Activated CD8-positive, alpha-beta memory T cell treated with anti-CD3 and anti-CD28 coated beads, Interleukin-2, amount 10 ng/mL, durations not matched to agents 7 days and 5 days (primary cell): ENCODE measurements at places on chromosomes 12 and 14. TPM values are rescaled to one million over a fixed set of nuclear protein-coding genes. Genes with fewer than 3 reads are reported as not detected.

Gene GALNT8
- total RNA-seq, result 1.1 TPM

Gene PARP2
- total RNA-seq, result 38.4 TPM

Gene STAC3
- total RNA-seq, result 5.4 TPM

Gene CCDC196
- not detected for total RNA-seq

Gene DEGS2
- total RNA-seq, result not detected

Gene ERG28
- total RNA-seq, result 25.1 TPM

Gene BDKRB2
- not detected for total RNA-seq

Gene RNF34
- total RNA-seq, result 102 TPM

Gene CYP27B1
- 4.5 TPM for total RNA-seq

Gene GPX2
- not detected for total RNA-seq

Gene PTPN21
- not detected for total RNA-seq

Gene OR4E2
- total RNA-seq, result not detected

Gene DTX1
- 0.16 TPM for total RNA-seq

Gene SLC17A8
- not detected for total RNA-seq

Gene KRT71
- not detected for total RNA-seq

Gene ERP27
- 7.7 TPM for total RNA-seq

Gene DDN
- 0.38 TPM for total RNA-seq

Gene TPPP2
- total RNA-seq, result not detected

Gene CATSPERB
- total RNA-seq, result 0.14 TPM

Gene CD69
- 104 TPM for total RNA-seq

Gene FAM90A1
- total RNA-seq, result 0.14 TPM

Gene KLHDC1
- 1.1 TPM for total RNA-seq

Gene BLOC1S1
- total RNA-seq, result 152 TPM

Gene TTC6
- not detected for total RNA-seq

Gene AKAP3
- 3.5 TPM for total RNA-seq

Gene RFX4
- not detected for total RNA-seq

Gene TSPAN11
- total RNA-seq, result not detected

Gene PTPN6
- 367 TPM for total RNA-seq

Gene ESR2
- total RNA-seq, result 0.49 TPM

Gene IL31
- not detected for total RNA-seq

Gene APPL2
- 22.6 TPM for total RNA-seq

Gene LRRIQ1
- total RNA-seq, result not detected

Gene SIX6
- not detected for total RNA-seq

Gene KERA
- total RNA-seq, result not detected

Gene SLC6A15
- not detected for total RNA-seq

Gene KRT2
- total RNA-seq, result not detected

Gene CIROP
- not detected for total RNA-seq

Gene IL22
- not detected for total RNA-seq

Gene IFT43
- 6.0 TPM for total RNA-seq

Gene GRIP1
- total RNA-seq, result 0.61 TPM

Gene SLC6A13
- 0.35 TPM for total RNA-seq

Gene IFNG-AS1
- total RNA-seq, result not detected

Gene KLRK1
- total RNA-seq, result 135 TPM

Gene FBXO33
- 19.9 TPM for total RNA-seq

Gene ADGRD1
- 2.2 TPM for total RNA-seq

Gene GDF3
- not detected for total RNA-seq

Gene HVCN1
- 11.7 TPM for total RNA-seq

Gene TMEM253
- not detected for total RNA-seq

Gene TAS2R46
- 1.1 TPM for total RNA-seq

Gene DHRS1
- total RNA-seq, result 26.5 TPM

Gene NXPH4
- 0.58 TPM for total RNA-seq
